Activated CD4-positive, CD25-positive, alpha-beta regulatory T cell treated with anti-CD3 and anti-CD28 coated beads, Interleukin-2, amount 50 U/mL, for 72 hours (primary cell): ENCODE measurements at places on chromosomes 13 and 19.

DNA sequence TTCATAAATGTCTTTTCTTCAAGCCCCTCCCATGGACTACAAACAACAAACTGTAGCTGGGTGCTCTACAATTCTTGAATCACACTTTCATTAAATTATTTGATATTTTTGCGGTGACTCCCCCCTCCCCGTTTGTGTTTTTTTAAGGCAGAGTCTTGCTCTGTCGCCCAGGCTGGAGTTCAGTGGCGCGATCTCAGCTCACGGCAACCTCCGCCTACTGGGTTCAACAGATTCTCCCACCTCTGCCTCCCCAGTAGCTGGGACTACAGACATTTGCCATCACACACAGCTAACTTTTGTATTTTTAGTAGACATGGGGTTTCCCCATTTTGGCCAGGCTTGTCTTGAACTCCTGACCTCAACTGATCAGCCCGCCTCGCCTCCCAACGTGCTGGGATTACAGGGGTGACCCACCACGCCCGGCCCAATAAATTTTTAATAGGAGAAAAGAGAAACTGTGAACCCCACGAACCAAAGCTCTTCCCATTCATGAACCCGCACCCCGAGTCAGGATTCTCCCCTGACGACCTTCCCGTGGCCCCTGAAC, 703 bp downstream of the ZNF506 start:
- DNase-seq, result no peak

DNA sequence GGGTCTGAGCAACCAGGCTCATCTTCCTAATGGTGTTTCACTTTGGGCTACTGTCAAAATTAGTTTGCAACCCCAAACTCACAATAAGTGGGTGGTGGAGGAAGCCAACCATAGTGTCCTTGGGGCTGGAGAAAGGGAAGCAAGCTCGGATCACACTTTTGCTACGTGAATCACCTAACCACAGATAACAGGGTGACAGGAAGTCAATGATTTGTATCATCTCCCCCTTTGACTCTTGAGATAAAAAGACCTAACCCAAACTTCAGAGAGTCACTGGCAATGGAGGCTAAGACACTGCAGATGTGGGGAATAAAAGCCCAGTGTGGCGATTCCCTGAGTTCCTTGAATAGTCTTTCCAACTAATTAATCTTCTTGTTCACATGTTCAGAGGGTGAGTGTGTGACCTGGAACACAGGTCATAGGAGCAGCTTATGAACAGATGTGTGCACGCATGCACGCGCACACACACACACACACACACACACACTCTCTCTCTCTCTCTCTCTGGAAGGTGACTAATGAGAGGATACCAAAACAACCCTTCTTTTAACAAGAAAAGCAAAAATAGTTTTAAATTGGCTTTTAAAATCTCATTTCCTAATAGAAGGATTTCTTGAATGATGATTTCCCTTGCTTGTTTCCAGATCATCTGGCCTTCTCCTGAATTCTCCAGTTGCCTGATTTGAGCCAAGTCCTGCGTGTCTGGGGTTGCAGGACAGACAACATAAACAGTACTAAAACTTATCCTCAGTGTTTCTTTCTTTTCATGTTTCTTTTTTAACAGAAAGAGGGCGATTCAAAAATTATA, 21.2 kb upstream of the DOCK9 start:
- no peak for DNase-seq

GRCh38 chr13:51286135-51287002, 53.1 kb upstream of the SERPINE3 start:
- DNase-seq, result peak; percentile 78

GRCh38 chr13:40342901-40343300, 323.5 kb downstream of the FOXO1 start:
- DNase-seq, result no peak

DNA sequence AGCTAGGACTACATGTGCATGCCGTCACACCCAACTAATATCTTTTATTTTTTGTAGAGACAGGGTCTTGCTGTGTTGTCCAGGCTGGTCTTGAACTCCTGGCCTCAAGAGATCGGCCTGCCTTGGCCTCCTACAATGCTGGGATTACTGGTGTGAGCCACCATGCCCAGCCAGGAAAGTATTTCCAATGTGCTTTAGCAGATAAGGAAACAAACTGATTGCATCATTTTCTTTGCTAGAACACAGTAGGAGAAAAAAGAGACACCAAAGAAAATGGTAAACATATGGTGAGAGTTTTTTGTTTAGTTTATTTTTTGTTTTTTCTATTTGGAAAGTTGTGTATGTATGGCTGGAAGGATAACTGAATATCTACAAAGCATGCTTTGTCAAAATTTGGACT, 46.9 kb upstream of the AKAP11 start:
- DNase-seq, result no peak

DNA sequence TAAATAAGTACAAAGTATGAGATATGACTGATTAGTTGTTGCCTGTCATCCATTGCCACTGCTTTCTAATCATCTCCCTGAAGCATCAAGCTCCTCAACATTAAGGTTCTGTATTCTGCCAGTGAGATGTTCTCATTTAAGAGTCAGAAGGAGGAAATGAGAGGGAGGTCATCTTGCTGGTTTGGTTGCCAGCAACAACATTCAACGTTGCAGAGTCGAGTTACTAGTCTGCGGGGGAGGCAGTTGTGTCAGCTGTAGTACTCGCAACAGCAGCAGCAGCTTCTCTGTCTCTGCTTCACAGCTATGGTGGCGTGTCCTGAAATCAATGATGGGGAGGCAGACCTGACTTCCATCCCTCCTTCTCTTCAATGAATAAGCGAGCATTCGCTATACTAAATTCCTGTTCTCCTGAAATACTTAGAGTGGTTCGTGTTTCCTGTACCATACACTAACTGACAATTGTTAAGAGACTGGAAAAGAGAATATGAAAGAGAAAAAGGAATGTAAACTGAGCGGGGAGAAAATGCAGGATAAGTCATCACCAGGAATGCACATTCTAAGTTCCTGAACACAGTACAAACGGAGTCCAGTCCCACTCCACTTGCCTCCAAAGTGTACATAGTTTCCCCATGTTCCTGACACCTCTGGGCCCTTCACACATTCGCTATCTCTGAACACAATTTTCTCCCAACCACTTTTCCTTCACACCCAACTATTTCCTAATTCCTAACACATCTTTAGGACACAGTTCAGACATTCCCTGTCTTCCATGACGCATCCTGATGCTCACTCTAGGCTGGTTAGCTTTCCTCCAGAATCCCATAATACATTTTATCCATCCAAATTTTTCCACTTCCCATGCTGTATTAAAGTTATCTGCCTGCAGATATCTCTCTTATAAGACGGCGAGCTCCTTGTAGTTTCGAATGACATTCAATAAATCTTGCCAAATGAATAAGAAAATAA, 263.0 kb downstream of the KLF12 start:
- no peak for DNase-seq

GRCh38 chr13:112132619-112133018, 65.7 kb downstream of the SOX1 start:
- DNase-seq, result no peak

DNA sequence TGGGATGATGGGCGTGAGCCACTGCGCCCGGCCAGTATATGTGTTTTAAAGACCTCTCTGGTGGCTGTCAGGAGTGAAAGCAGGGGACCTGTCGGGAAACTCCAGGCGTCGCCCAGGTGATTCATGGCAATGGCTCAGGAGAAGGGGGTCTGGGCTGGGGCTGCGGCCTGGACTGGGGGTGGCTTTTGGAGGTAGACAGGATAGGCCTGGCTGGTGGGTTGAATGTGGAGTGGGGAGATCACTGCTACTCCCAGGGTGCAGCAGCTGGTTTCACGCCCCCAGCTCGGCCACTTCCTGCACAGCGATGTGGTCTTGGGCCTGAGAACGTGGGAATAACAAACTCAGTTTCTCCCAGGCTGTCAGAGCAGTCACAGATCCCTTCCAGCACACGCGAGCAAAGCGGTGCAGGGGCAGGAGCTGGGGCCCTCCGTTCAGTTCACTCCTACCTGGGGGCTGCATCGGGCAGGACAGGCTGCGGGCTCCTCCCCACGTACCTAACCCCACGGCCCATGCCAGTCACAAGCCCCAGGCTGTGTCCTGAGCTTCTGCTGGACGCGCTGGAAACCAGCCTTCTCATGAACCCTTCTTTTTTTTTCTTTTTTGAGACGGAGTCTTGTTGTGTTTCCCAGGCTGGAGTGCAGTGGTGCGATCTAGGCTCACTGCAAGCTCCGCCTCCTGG, 18.9 kb downstream of the KDM4B start:
- no peak for DNase-seq
